ENCODE measurements at places on chromosomes 16 and 17.

- DNase-seq: peak; percentile 81
Observed at GRCh38 chr17:78651554-78651953, 74.4 kb upstream of the DNAH17 start.

DNA sequence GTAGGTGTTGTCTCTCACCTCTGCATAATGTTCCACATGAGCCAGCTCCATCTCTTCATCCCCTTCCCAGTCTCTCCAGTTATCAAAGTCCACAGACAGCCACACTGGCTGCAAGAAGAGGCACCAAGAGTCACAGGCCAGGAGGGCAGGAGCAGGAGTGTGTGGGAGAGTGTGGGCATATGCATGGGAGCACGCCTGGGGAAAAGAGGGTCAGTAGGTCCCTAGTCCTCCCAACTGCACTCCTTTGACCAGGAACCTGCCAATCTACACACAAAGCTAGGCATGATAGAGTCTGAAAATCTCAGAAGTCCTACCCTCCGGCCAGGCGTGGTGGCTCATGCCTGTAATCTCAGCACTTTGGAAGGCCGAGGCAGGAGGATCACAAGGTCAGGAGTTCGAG lies 7.3 kb upstream of the AARSD1 start:
- no peak for DNase-seq

DNA sequence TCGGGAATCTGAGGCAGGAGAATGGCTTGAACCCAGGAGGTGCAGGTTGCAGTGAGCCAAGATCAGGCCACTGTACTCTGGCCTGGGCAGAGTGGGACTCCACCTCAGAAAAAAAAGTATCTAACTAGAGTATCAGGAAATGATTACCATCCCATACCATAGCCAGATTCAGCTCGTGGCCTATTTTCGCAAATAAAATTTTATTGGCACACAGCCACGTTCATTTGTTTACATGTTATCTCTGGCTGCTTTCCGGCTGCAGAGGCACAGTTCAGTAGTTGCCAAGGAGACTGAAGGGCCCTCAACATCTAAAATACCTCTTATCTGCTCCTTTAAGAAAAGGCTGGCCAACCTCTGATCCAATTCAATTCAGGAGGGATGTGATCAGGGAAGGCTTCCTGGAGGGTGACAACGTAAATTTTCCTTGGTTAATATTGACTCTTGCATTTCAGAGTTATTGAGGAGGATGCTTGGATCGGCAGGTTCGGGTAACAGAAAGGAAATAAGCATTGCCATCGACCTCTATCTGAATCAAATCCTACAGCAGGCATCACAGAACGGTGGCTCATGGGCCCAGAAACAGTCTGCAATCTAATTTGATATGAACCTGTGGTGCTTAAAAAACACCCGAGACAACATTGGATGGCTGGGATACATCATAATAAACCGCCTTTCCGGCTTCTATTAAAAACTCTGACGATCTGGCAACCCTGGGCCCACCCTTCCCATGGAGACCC lies 73.8 kb downstream of the XYLT1 start:
- peak; percentile 19 for DNase-seq

GRCh38 chr17:7922845-7923628 lies 6.6 kb downstream of the KCNAB3 start:
- DNase-seq: peak; percentile 96

GRCh38 chr17:8158267-8159031 lies 4.3 kb downstream of the VAMP2 start:
- DNase-seq: peak; percentile 98

DNA sequence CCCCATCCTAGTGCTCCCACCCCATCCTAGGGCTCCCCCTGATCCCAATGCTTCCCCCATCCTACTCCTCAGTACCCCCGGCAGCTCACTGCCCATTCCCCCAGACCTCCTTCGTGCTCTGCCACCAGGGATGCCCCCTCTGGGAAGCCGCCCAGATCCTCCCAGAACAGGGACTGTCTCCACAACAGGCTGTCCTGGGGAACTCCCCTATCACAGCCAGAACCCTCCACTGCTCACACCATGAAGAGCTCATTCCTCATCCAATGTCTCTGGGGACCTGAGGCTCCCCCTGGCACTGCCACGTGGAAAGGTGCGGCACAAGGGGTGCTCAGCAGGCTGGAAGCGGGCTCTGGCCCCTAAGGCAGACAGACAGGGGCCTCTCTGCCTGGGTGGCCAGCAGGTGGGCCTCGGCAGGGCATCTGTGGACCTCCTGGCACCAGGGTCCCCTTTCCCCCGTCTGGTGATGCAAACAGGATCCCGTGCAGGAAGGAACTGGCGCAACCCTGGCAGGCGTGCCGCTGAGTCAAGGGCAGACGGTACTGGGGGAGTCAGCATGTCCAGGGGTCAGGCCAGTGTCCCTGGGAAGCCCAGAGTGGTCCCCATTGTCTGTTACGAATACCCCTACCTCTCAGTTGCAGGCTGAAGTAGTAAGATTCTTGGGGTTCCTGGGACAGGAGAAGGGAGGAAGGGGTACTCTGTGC lies 14.8 kb upstream of the PVALEF start:
- DNase-seq: no peak

GRCh38 chr16:24151482-24151939 lies 104.6 kb upstream of the CACNG3 start:
- DNase-seq: peak; percentile 50

DNA sequence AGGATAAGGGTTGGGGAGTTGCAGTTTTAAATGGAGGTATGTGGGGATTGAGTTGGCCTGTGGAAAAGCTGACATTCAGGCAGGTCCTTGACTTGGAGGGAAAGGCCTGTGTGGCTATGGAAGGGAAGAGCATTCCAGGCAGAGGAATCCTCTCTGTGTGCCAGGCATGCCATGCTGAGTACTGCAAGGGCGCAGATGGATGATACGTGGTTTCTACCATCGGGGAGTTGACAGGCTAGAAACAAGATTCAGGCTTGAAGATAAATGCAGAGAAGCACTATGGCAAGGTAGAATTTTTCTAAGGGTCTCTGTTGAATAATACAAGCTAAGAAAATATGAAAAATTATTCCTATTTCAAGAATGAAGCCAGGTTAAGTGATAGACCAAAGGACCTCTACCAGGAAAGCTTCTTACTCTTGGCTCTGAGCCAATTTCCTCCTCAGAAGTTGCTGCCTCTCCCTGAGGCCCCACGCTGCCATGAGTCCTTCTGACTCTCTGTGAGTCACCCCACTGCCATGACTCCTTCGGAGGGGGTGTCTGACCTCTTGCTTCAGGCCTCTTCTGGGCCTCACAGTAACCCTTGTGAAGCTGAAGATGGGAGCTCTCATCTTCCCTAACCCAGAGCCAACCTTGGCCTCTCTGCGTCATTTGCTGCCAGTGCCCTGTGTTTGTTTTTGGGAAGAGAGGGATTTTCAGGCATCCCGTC lies 75.8 kb downstream of the WNT3 start:
- DNase-seq: peak; percentile 86

- peak; percentile 74 for DNase-seq
Observed at GRCh38 chr17:8994319-8994718, 27.0 kb upstream of the NTN1 start.

DNA sequence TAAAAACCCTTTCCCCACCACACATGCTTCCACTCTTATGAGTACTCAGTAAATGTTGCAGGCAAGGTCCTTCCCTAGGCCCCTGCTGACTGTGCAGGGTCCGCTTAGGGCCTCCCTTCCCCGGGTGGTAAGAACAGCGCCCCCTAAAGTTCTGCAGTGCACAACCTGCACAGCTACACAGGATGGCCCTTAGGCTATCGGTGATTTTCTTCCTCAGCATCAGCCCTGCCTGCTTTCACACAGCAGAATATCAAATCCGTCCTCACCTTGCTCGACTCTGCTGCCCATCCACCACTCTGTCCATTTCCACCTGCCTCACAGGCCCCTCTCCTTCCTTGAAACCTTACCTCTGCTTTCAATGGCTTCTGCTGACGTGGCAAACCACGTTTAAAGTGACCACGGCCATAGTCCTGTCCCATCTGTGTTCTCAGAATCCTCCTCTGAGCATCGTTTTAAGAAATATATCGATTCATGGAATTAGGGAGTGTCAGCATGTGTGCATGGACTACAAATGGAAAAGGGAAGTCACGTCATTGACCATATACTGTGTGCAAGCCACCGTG lies 51.4 kb upstream of the TMEM132E start:
- no peak for DNase-seq

- peak; percentile 85 for DNase-seq
Observed at GRCh38 chr16:1779741-1780676, 2.4 kb downstream of the SPSB3 start.

- peak; percentile 90 for DNase-seq
Observed at GRCh38 chr17:5706577-5707210, 122.4 kb upstream of the NLRP1 start.

DNA sequence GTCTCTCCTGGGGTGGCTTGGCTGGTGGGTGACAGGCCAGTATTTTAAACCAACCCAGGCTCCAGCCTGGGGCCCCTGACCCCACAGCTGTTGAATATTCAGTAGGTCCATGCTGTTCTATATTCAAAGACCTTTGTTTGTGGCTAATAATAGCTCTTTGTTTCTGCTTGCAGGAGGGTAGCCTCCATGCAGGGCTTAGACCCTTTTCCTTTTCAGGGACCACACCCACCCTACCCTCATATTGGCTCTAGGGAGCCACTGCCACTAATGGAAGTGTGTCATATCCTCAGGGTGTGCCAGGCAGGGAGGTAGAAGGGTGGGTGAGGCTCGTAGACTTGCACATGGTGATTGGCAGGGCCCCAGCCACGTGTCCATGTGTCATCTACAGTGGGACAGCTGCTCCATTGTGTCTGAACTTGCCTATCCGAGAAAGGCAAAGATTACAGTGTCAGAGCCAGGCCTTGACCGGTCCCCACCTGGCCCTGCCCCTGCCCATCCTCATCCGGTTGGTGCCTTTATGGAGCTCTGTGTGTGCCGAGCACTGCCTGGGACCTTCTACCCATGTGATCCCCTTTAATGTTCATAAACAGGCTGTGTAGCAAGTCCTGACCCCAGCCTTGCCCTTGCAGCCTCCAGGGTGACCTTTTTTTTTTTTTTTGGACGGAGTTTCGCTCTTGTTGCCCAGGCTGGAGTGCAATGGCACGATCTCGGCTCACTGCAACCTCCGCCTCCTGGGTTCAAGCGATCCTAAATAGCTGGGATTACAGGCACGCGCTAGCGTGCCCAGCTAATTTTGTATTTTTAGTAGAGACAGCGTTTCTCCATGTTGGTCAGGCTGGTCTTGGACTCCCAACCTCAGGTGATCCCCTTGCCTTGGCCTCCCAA lies 22.1 kb downstream of the TMC7 start:
- DNase-seq: peak; percentile 90

- no peak for DNase-seq
Observed at GRCh38 chr17:37694734-37695133, 50.1 kb downstream of the HNF1B start.

GRCh38 chr17:49603720-49604119 lies 28.0 kb downstream of the NXPH3 start:
- peak; percentile 57 for DNase-seq

DNA sequence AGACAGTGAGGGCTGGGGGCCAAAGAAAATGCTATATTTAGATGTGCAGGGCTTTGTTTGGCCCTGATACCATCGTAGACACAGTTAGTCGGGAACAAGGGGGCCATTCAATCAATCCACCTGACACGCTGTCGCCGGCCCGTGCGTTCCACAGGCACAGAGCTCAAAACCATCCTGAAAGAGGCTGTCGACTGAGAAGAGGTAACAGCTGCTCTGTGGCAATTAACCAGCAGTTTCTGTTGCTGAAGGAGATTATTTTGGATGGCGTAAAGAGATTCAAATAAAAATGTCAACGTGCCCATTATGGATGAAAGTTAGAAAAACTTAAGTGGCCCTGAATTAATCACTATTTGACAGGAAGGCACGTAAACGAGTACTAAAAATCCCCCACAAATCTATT lies 276.2 kb upstream of the IRX5 start:
- DNase-seq: no peak

DNA sequence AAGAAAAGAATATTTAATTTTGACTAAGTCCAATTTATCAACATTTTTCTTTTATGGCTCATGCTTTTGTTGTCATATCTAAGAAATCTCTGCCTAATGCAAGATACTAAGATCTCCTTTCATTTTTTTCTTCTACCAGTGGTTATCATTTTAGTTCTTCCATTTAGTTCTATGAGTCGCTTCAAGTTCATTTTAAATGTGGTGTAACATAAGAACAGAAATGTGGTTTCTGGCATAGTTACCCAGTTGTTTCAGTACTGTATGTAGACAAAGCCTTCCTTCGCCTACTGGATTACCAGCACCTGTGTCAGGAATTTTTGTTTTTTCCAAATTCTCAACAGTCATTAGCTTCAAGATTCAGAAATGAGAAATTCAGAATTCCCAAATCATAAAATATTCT lies 175.7 kb downstream of the PARN start:
- no peak for DNase-seq

DNA sequence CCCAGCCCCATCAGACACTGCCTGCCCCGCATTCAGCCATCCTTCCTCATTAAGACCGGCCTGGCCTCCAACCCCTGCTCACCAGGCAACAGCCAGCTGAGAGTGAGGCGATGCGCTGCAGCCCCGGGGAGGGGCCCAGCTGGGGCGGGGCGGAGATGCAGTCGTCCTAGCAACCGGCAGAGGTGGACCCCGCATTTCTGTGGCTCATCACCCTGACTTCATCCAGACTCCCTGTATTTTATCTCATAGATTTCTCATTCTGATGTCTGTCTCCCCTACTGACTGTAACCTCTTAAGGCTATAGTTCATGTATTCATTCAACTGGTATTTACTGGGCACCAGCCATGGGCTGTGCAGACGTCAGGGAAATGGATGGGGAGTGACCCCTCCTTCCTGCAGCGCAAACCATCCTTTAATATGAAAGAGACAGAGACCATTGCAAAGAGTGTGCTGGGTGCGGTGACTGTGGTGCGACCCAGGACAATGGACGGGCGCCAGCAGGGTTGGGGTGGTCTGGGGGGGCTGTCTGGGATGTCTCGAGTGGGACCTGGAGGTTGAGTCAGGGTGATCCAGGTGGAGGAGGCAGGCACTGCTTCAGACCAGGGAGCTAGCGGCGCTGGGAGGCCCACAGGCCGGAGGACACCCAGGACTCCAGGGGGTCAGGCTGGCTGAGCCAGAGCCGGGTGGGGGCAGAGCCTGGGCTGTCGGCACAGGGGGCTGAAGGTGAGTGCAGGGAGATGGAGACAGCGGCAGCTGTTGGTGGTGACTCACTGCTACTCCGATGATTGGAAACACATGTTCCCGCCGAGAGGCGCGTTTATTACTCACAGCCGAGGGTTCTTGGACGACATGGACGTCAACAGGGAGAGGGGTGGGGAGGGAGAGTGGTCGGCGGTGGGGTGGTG lies 10.5 kb upstream of the TIMP2 start:
- peak; percentile 98 for DNase-seq

DNA sequence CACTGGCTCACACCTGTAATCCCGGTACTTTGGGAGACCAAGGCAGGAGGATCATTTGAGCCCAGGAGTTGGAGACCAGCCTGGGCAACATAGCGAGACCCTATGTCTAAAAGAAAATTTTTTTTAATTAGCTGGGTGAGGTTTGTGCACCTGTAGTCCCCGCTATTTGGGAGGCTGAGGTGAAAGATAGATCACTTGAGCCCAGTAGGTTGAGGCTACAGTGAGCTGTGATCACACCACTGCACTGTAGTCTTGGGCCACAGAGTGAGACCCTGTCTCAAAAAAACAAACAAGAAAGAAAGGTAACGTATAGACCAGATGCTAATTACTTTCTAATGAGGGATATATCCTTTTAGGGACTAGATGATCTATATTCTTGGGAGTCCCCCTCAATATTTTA lies 8.1 kb downstream of the NOL11 start:
- DNase-seq: no peak

- peak; percentile 85 for DNase-seq
Observed at GRCh38 chr16:183005-183404, 2.7 kb downstream of the HBQ1 start.

- peak; percentile 88 for DNase-seq
Observed at GRCh38 chr17:59329176-59330052, 2.0 kb upstream of the YPEL2 start.

- no peak for DNase-seq
Observed at GRCh38 chr16:49020436-49020835, 261.2 kb downstream of the CBLN1 start.
